ENCODE measurements at places on chromosomes 2 and 18. TPM values are rescaled to one million over a fixed set of nuclear protein-coding genes. Genes with fewer than 3 reads are reported as not detected.

- no peak for DNase-seq
Observed at GRCh38 chr2:42787424-42787787, 5.0 kb downstream of the HAAO start.

DNA sequence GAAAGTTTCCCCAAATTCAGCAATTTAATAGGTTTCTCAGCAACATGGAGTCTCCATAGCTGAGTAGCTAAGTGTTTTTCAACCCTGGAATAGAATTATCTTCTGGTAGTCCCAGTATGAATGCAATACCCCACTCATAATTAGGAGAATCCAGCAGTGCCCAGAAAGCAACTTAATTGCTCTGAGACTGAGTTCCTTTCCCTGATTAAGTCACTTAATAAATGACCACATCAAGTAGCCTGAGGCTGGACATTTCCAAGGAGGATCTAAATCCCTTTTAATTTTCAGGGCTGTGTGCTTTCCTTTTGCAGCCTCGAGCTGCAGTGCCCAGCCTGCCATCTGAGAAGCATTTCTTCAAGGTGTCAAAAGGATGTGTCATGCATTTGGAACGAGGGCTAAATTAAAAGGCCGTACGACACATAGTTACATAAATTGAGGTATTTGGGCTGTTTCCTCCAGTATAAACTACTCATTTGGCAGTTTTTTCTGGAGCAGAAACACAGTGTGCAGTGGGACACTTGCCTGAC, 17.7 kb upstream of the SIX2 start:
- no peak for DNase-seq

- no peak for DNase-seq
Observed at GRCh38 chr2:157789256-157789655, 86.9 kb downstream of the ACVR1 start.

KCNK3 gene
- 1.6 TPM for polyA plus RNA-seq

DNA sequence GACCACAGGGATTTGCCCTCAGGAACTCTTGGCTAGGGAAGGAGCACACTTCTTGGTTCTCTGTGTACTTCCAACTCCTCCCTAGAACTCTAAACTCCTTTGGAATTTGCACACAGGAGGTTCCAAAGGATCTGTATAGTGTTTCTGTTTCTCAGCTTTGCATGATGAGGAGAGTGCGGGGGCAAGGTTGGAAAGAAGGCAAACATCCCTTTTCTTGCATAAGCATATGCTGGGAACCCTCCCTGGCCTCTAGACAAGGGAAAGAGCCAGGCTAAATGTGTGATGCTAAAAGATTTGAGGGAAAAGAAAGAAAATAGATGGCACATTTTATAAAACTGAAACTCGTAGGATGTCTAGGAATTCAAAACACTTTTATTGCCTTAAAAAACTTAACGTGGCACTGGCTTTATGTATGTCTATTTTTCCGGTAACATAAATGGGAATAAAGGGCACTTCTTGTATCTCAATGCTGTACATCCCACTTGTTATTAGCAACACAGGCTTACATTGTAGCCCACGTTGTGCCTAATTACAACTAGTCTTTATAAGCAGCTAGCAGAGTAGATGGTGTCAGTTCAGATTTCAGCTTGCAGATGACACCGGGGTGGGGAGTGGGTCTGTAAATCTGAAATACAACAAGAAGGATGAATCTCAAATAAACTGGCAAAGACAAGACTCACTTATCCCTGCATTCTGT, 165.8 kb downstream of the GPD2 start:
- no peak for DNase-seq

SERPINB4 gene
- not detected for polyA plus RNA-seq

DNA sequence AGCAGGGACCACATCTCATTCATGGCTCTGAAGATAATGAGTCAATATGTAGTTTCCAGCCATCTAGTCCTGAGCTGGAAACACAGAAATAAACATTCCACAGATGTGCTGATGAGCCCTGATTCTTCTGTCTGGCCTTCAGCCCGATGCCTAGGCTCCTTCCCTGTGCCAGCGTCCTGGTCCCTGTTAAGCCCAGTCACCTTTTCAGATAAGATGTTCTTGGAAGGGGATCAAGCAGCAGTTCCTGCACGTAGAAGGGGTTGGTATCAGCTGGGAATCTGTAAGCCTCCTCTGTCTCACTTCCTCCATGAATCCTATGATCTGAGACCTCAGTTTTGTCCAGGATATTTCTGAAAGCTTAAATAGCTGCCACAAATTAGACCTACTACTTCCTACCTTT, 149.3 kb downstream of the TTC32 start:
- DNase-seq: no peak

GRCh38 chr2:167924556-167924955, 322.8 kb downstream of the STK39 start:
- no peak for DNase-seq

CDK15 gene
- 0.99 TPM for polyA plus RNA-seq

DNA sequence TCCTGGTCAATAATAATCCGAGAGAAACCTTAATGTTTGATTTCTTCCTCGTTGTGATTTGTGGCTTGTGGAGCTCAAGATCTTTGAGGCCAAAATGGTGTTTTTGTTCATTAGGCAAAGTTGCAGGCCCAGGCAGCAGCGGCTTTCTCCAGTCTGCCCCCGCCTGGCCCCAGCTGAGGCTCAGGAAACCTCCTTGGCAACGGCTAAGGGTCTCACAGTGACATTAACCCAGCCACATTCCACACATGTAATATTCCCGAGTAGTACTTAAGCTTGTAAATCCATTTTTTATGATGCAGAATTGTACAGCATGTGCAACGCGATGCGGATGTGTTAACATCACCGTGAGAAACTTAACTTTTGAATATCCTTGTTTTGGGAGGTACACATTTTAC, 200.1 kb downstream of the BCL11A start:
- DNase-seq: no peak
